Naive thymus-derived CD8-positive, alpha-beta T cell (primary cell): ENCODE measurements at places on chromosomes 13 and 19. TPM values are rescaled to one million over a fixed set of nuclear protein-coding genes. Genes with fewer than 3 reads are reported as not detected.

DNA sequence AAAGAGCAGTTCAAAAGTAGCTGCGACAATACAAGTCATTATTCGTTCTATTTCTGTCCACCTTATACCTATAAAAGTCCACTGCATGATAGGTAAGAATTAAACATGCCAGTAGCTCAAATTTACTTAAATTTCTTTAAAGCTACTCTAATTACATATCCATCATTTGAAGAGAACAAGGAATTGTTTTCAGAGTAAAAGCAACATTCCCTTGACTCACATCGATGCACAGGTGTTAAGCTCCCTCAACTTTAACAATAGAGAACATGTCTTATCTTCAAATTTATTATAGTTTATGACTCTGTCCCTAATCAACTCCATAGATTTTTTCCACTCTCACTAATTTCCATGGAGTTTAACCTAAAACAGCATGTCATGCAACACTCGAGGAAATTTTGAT lies 157.5 kb upstream of the ATXN8OS start:
- H3K27me3 ChIP-seq = no peaks in the 10 kb centered on the region
- no peaks in the 10 kb centered on the region for H3K4me1 ChIP-seq
- no peak overlapping the region for H3K4me3 ChIP-seq
- H3K36me3 ChIP-seq = no peaks in the 10 kb centered on the region
- no peak for DNase-seq
- no peak overlapping the region for H3K27ac ChIP-seq

- no peak for DNase-seq
- no peaks in the 10 kb centered on the region for H3K36me3 ChIP-seq
- H3K27me3 ChIP-seq = no peaks in the 10 kb centered on the region
- H3K27ac ChIP-seq = no peak overlapping the region
- H3K4me3 ChIP-seq = no peak overlapping the region
Measured at GRCh38 chr13:105232439-105232838, 1303.0 kb downstream of the EFNB2 start.

GRCh38 chr13:52786766-52787165 lies 47.1 kb upstream of the CNMD start:
- no peak for DNase-seq
- H3K36me3 ChIP-seq = no peaks in the 10 kb centered on the region
- H3K4me3 ChIP-seq = no peak overlapping the region

DNA sequence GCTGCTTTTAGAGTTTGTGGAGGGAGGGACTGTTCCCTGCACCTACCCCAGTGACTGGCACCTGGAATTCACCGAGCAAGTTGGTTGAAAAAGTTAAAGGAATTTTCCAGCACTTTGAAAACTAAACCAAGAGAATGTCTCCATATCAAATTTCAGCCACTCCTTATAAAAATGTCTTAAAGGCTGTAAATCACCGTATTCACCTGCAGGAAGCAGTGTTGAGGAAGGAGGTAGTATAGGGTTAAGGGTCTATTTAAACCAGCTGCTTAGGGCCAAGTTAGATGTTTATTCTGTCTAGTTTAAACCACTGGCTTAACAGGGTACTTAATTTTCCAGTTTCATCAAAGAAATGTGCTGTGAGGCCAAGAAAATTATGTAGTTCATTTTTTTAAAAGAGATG lies 3.8 kb upstream of the RAB20 start:
- no peak for DNase-seq
- no peaks in the 10 kb centered on the region for H3K36me3 ChIP-seq
- no peak overlapping the region for H3K4me3 ChIP-seq
- H3K27ac ChIP-seq = no peak overlapping the region
- H3K4me1 ChIP-seq = peaks cover 21% of the 10 kb centered on the region

- DNase-seq = no peak
- no peaks in the 10 kb centered on the region for H3K4me1 ChIP-seq
- peaks cover 2% of the 10 kb centered on the region for H3K27me3 ChIP-seq
- no peak overlapping the region for H3K4me3 ChIP-seq
- H3K27ac ChIP-seq = no peak overlapping the region
Measured at GRCh38 chr13:38191016-38191415, 158.6 kb upstream of the UFM1 start.

DNA sequence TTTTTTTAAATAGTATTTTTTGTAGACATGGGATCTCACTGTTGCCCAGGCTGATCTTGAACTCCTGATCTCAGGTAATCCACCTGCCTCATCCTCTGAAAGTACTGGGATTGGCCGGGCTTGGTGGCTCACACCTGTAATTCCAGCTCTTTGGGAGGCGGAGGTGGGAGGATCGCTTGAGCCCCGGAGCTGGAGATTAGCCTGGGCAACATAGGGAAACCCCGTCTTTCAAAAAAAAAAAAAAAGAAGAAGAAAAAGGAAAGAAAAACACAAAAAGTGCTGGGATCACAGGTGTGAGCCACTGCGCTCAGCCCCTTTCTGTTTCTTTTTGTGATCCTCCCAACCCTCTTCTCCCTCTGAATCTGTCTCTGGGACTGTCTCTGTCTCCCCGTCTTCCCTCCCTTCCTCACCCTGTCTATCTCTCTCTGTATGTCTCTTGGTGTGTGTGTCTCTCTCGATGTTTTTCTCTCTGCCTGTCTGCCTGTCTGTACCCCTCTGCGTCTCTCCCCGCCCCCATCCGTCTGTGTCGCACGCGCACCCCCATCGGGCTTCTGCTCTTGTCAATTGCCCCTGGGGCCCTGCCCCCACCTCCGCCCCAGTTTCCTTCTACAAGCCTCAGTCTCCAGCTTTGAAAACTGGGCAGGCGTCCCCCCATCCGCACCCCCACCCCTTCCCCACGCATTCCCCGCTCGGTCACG lies 540 bp upstream of the ZFP36 start:
- peak; percentile 98 for DNase-seq
- H3K4me3 ChIP-seq = peak overlapping the region; percentile 79
- H3K27me3 ChIP-seq = no peaks in the 10 kb centered on the region
- H3K4me1 ChIP-seq = peaks cover 35% of the 10 kb centered on the region
- H3K27ac ChIP-seq = peak overlapping the region; percentile 96
- H3K36me3 ChIP-seq = peaks cover 6% of the 10 kb centered on the region

The CC2D1A gene
- polyA plus RNA-seq = 4.3 TPM

DNA sequence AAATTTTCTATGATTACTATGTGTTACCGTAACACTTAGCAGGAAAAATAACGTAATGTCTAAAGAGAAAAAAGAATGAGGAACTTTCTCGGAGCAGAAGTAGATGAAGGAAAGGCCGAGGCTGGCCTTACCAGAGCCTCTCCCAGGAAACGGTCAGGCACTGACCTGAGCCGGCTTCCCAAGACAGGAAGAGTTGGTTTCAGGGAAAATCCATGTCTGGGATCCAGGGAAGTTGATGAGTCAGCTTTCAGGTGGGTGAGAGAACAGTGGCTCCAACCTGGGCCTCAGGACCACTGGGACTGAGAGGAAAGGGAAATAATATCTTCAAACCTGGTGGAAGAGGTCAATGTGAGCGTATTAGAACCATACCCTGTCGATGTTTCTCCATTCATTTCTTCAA lies 93.3 kb upstream of the UBL3 start:
- H3K36me3 ChIP-seq = no peaks in the 10 kb centered on the region
- H3K4me1 ChIP-seq = peaks cover 13% of the 10 kb centered on the region
- H3K27me3 ChIP-seq = no peaks in the 10 kb centered on the region

- no peaks in the 10 kb centered on the region for H3K36me3 ChIP-seq
- peak overlapping the region; percentile 83 for H3K27ac ChIP-seq
- DNase-seq = no peak
- H3K27me3 ChIP-seq = peaks cover 21% of the 10 kb centered on the region
- H3K4me1 ChIP-seq = peaks cover 14% of the 10 kb centered on the region
Measured at GRCh38 chr19:55453511-55454260, 7.8 kb downstream of the ISOC2 start.

The GSX1 gene
- not detected for polyA plus RNA-seq

- H3K4me1 ChIP-seq = no peaks in the 10 kb centered on the region
- H3K27ac ChIP-seq = no peak overlapping the region
- no peak overlapping the region for H3K4me3 ChIP-seq
- DNase-seq = no peak
- no peaks in the 10 kb centered on the region for H3K36me3 ChIP-seq
Measured at GRCh38 chr19:31231237-31231636, 118.0 kb downstream of the TSHZ3 start.

The CLDND2 gene
- not detected for polyA plus RNA-seq

The ZNF418 gene
- 2.1 TPM for polyA plus RNA-seq

The PPP5C gene
- polyA plus RNA-seq = 35.7 TPM

GRCh38 chr13:34148359-34148758 lies 330.4 kb downstream of the RFC3 start:
- H3K27me3 ChIP-seq = no peaks in the 10 kb centered on the region
- H3K4me1 ChIP-seq = no peaks in the 10 kb centered on the region
- no peak for DNase-seq
- H3K27ac ChIP-seq = no peak overlapping the region

The LYPD3 gene
- polyA plus RNA-seq = 9.3 TPM

GRCh38 chr19:29655648-29656335 lies 9.5 kb upstream of the PLEKHF1 start:
- no peak overlapping the region for H3K4me3 ChIP-seq
- H3K27ac ChIP-seq = no peak overlapping the region
- no peak for DNase-seq
- H3K36me3 ChIP-seq = no peaks in the 10 kb centered on the region
- no peaks in the 10 kb centered on the region for H3K27me3 ChIP-seq
- H3K4me1 ChIP-seq = peaks cover 15% of the 10 kb centered on the region

GRCh38 chr13:66659286-66659685 lies 570.9 kb downstream of the PCDH9 start:
- no peak for DNase-seq
- peak overlapping the region; percentile 52 for H3K4me3 ChIP-seq
- no peak overlapping the region for H3K27ac ChIP-seq
- no peaks in the 10 kb centered on the region for H3K4me1 ChIP-seq

The COL4A2 gene
- polyA plus RNA-seq = not detected

The FREM2 gene
- not detected for polyA plus RNA-seq
